ENCODE measurements at places on chromosomes 11 and 22. TPM values are rescaled to one million over a fixed set of nuclear protein-coding genes. Genes with fewer than 3 reads are reported as not detected.

PIH1D2 gene
- 11.6 TPM for total RNA-seq

CCDC89 gene
- 6.3 TPM for total RNA-seq

DNA sequence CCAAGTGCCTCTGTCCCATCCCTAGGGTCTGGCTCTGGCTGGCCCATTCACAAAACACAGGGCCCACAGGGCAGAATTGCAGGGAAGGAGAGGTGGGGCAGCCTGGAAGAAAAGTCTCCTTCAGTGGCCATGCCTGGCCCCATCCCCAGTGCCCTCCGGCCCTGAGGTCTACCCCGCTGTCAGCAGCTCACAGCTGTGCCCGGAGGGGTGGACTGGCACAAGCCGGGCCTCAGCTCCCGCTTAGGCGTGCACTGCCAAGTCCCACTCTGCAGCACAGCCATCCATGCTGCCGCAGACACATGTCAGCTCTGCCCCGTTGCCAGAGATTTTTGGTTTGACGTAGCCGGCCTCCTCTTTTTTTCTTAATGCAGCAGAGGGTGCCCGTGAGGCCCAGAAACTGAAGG lies 3.9 kb upstream of the SCN2B start:
- no peaks in the 10 kb centered on the region for H3K27me3 ChIP-seq
- no peak overlapping the region for H3K27ac ChIP-seq
- DNase-seq = no peak
- no peaks in the 10 kb centered on the region for H3K4me1 ChIP-seq
- no peak overlapping the region for H3K4me3 ChIP-seq

DNA sequence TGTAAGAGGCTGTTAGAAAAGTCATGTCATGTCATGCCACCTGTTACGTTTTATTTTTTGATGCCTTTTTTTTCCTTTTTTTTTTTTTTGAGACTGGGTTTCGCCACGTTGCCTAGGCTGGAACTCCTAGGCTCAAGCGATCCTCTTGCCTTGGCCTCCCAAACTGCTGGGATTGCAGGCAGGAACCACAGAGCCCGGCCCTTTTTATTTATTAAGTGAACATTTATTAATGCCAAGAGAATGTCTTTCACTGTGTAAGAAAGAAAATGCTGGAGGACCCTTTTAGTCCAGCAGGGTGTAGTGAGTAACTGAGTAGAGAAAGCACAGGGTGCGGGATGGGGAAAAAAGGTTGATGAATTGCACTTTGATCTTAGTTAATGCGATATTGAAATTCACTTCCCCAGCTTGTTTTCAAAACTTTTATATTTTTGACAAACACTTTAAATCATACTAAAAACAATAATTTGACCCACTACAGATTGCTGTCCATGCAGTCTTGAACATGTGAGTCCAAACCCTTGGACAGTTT lies 2.3 kb upstream of the XBP1 start:
- peak overlapping the region; percentile 98 for H3K27ac ChIP-seq
- no peak overlapping the region for H3K4me3 ChIP-seq
- peaks cover 4% of the 10 kb centered on the region for H3K4me1 ChIP-seq
- peaks cover 3% of the 10 kb centered on the region for H3K36me3 ChIP-seq
- DNase-seq = no peak

- no peaks in the 10 kb centered on the region for H3K27me3 ChIP-seq
- H3K4me3 ChIP-seq = no peak overlapping the region
- no peaks in the 10 kb centered on the region for H3K36me3 ChIP-seq
- no peak overlapping the region for H3K27ac ChIP-seq
Observed at GRCh38 chr11:14346303-14346955, 12.6 kb downstream of the RRAS2 start.

GRCh38 chr11:30326906-30327305 lies 4.0 kb downstream of the ARL14EP start:
- no peaks in the 10 kb centered on the region for H3K36me3 ChIP-seq
- peak overlapping the region; percentile 3 for H3K27ac ChIP-seq
- DNase-seq = no peak

GRCh38 chr11:124460459-124460858 lies 15.0 kb upstream of the OR8B8 start:
- no peak overlapping the region for H3K27ac ChIP-seq
- DNase-seq = no peak
- H3K36me3 ChIP-seq = no peaks in the 10 kb centered on the region
- no peaks in the 10 kb centered on the region for H3K4me1 ChIP-seq
- no peaks in the 10 kb centered on the region for H3K27me3 ChIP-seq

GRCh38 chr11:114148013-114148382 lies 88.5 kb downstream of the ZBTB16 start:
- H3K27ac ChIP-seq = peak overlapping the region; percentile 32
- H3K27me3 ChIP-seq = no peaks in the 10 kb centered on the region
- no peak for DNase-seq
- no peak overlapping the region for H3K4me3 ChIP-seq
- no peaks in the 10 kb centered on the region for H3K36me3 ChIP-seq

Measured in Peyer's patch (tissue), 4 donors.